MG63 (cell line): ENCODE measurements at places on chromosomes 1 and 21.

DNA sequence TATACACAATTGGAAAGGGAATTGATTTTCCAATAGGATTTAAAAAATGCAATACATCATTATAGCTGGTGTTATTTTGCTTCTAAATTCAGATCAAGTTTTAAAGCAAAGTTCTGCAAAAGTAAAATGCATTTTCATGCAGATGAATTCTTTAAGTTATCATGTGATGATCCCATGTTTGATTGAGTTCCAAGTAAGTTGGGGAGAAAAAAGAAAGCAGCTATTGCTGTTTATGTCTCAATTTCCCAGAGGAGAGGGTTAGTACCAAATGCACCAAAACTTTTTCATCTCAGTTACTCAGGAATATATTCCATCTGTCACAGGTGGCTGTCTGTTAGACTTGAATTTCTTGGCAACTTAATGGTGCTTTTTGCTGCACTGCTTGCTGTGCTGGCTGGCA lies 29.7 kb downstream of the HSPA13 start:
- DNase-seq: no peak

GRCh38 chr1:159170639-159171038 lies 776 bp upstream of the CADM3 start:
- no peak for DNase-seq

GRCh38 chr1:204348722-204349121 lies 11.0 kb downstream of the PLEKHA6 start:
- no peak for DNase-seq

DNA sequence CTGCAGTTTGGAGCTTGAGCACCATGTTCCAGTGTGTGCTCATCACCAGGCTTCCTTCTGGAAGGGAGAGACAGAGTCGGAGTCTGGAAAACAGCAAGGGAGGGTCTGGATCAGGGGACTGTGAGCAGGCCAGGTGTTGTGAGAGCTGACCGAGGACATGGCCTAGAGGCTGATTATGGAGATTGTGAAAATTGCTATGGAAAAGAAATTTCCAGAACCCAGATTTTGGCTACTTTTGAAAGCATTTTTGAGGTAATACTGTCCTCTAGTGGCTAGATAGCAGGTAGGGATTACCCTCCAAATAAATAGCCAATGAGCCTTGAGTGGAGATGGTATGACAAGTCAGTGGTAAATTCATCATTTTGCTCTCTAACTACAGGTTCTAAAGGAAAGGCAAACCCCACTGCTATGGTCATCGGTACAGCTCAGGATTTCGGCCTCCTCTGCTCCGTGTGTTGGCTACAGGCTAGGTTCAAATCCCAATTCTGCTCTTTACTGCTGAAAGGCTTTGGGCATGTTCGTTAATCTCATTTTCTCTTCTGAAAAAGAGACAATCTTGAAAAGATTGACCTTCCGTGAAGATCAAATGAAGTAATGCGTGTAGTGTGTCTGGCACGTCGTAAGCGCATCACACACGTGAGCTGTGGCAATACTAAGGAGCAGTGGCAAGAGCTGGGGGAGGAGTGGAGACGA lies 1.0 kb upstream of the HAO2 start:
- no peak for DNase-seq

DNA sequence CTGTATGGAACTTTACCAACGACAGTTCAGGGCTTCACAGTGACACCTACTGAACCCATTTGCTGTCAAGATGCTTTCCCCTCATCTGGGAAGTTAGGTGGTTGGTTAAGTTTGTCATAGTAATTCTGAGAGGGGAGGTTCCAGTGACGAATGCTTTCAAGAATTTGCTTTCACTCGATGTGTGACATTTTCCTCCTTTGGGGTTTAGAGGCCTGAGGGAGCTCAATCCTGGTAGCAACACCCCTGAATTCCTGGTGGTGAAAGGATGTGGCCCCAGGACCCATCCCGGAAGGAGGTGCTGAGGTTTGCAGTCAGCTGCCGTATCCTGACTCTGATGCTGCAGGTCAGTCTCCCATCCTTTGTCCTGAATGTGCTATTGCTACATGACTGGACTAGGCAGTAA lies 2.8 kb downstream of the PIGV start:
- DNase-seq: no peak

DNA sequence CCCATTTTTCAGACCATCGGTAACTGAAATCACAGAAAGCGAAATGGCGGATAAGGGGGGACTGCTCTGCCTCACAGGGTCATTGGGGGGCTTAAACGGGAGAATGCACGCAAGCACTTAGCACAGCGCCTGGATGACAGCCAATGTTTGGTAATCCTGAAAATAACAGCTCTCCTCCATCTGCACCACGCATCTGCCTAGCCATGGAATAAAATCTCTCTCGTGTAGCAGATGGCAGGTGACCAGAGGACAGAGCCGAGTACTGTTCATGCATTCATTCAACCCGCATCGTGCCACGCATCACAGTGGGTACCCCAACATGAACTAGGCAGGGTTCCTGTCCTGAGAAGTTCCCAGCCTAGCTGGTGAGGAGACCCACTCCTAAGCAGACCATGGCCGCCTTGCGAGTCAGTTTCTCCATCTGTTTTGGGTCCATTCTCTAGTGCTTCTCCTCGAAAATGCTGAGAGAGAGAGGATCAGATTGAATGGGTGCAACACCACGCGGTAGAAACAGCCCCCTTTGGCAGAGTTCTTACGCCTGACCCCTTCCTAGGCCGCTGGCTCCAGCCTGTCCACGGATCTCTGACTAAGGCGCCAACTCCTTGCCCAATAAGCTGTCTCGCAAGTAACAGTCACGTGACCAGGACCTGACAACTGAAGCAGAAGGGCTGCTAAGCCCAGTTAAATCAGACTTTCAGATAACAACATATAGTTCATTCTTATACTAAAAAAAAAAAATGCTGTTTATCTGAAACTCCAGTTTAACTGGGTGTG lies 7.3 kb downstream of the SLC1A7 start:
- DNase-seq: peak; percentile 93

DNA sequence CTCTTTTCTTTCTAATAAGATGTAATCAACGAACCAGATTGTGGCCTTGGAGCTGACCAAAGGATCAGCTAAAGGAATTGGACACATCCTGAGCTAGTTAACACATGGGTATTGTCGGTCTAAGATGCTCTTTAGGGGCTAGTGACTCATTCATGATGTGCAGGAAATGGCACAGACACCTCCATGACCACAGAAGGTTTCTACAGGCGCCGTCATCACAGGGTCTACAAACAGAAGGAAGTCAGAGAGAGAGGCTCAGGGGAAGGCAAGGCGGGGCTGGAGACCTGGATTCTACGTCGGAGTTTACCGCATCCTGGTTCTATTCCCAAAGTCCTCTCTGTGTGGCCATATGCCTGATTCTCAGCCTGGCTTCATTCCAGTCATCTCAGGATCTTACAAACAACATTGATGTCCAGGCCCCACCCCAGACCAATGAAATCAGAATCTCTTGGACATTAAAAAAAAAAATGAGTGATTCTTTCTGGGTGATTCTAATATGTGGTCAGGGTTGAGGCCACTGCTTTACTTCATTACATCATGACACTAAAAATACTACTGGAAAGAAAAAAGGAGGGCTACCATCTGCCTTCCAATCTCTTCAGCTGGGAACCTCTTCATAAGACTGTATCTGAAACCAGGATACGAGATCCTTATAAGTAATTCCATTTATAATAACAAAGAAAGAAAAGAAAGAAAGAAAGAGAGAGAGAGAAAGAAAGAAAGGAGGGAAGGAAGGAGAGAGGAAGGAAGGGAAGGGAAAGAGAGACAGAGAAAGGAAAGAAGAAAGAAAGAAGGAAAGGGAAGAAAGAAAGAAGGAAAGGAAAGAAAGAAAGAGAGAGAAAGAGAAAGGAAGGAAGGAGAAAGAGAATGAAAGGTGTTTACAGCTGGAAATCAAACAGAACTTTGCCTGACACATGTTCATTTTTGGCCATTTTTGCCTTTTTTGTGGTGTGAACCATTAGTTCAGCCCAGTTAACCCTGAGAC lies 11.6 kb upstream of the KCNJ15 start:
- peak; percentile 65 for DNase-seq

GRCh38 chr1:67683316-67683715 lies 1.7 kb upstream of the GADD45A start:
- DNase-seq: no peak

DNA sequence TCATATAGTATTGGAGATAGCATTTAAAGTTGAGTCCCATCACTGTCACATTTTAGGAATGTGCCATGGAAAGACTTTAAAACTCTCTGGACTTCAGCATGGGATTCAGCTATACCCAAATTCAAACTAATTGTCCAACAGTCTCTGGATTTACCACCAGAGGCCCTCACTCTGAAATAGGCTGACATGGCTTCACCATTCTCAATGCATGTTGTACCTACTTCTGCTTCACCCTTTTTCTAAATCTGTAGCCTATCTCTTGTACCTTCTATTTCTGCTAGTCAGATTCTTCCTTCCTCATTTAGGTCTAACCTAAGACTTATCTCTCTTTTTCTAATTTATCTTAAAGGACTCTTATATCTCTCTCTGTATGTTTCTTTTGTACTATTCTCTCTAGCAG lies 512.7 kb upstream of the ZRANB2 start:
- DNase-seq: no peak

- DNase-seq: no peak
Observed at GRCh38 chr21:18142655-18143054, 102.0 kb upstream of the CHODL start.
